GM12878 (cell line): ENCODE measurements at places on chromosomes 11 and 22. TPM values are rescaled to one million over a fixed set of nuclear protein-coding genes. Genes with fewer than 3 reads are reported as not detected.

Gene CSF2RB
- 8.9 and 9.4 TPM in 2 replicates for total RNA-seq

Gene SMIM38
- total RNA-seq, result 2.8 and 3.5 TPM in 2 replicates

DNA sequence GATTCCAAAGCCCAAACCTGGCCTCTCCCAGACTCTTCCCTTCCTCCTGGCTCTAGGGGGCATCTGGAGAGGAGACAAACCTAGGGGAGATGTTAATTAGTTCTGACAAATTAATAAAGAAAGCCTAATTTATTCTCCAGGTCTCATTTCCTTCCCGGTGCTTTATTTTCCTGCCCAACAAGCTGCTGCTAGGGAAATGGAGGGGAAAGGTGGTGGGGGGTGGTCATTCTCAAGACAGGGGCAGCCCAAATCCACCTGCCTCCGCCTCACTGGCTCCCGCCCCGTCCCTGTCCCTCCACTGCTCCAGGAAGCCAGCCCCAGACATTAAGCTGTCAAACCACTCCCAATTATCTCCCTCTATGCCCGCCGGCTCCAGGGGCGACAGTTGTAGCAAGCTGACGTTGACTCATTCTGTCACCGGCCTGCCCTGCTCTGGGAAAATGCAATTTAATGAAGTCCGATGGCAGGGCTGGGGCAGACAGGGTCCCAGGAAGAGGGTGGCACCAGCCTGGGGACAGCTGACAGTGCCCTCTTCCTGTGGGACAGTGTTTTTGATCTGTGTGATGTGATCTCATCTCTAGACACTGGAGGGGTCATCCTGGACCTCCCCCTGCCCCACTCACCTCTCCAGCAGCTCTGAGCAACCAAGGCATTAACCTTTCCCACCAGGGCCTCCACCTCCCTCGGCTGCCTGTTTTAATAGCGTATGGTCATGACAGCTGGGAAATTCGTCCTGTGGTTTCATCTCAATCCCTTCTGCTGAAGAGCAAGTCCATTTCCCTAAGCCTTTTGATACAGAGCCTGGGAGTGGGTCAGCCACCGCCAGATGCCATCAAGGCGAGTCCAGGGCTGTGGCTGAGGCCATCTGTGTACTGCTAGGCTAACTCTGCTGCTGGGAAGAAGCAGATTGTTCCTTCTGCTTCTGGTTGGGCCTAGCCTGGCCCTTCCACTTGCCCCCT is 27.1 kb downstream of the NECTIN1 start:
- DNase-seq, result no peak

GRCh38 chr22:48197189-48197690 is 1434.8 kb downstream of the TBC1D22A start:
- no peak for DNase-seq
